ENCODE measurements at places on chromosomes 12 and 14.

- DNase-seq = no peak
These were observed 262.3 kb downstream of the NUAK1 start for GRCh38 chr12:105876396-105876927.

- DNase-seq = no peak
These were observed 199.8 kb upstream of the ARHGAP5 start for GRCh38 chr14:31877255-31877798.

GRCh38 chr14:83207550-83207949, 1673.9 kb upstream of the SEL1L start:
- DNase-seq = no peak

GRCh38 chr12:89566615-89567014, 40.8 kb upstream of the POC1B start:
- DNase-seq = no peak

GRCh38 chr12:124720004-124720680, 143.5 kb downstream of the SCARB1 start:
- no peak for DNase-seq

GRCh38 chr12:118065380-118065779, 4.4 kb upstream of the WSB2 start:
- DNase-seq = no peak

GRCh38 chr12:109937371-109937770, 37.3 kb downstream of the TCHP start:
- DNase-seq = no peak

GRCh38 chr12:20096430-20096829, 271.9 kb upstream of the PDE3A start:
- no peak for DNase-seq

DNA sequence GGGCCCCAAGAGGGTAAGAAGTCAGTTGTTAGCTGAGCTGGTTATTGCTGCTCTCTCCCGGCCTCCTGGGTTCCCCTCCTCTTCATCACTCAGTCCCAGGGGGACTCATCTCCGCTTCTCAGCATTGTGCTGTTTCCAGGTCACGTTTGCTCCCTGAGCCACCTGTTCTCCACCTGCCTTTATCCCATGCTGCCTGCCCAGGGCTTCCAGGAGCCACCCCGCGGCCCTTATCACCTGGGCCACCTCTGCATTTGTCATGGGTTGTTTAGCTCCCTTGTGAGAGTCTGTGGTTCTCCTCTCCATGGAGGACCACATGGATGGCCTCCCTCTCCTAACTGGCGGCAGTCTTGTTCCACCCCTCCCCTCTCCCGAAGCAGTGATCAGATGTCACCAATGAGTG, 36.0 kb downstream of the SYNDIG1L start:
- DNase-seq = no peak

GRCh38 chr12:2283916-2284315, 231.1 kb downstream of the CACNA1C start:
- DNase-seq = no peak

Data from activated T-cell treated with anti-CD3 and anti-CD28 coated beads, Interleukin-2, amount 50 U/mL, for 1 hour (primary cell).